Astrocyte of the spinal cord (primary cell): ENCODE measurements at places on chromosomes 13 and 19.

DNA sequence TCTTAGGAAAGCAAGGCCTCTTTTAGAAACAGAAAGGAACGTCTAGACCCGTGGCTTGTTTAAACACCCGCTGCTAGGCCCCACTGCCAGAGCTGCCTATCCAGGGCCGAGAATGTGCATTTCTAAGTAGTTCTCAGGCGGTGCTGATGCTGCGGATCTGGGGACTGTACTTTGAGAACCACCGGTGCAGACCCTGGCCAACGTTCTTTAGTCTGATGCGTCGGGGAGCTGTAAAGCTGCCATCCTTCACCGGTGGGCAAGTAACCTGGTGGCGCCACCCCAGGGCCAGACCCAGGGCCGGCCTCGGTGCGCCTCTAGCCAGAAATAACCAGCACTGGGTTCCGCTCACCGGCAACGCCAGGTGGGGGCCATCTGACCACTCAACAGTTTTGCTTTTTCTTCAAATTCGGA is 47.1 kb downstream of the TGDS start:
- DNase-seq = peak; percentile 47

DNA sequence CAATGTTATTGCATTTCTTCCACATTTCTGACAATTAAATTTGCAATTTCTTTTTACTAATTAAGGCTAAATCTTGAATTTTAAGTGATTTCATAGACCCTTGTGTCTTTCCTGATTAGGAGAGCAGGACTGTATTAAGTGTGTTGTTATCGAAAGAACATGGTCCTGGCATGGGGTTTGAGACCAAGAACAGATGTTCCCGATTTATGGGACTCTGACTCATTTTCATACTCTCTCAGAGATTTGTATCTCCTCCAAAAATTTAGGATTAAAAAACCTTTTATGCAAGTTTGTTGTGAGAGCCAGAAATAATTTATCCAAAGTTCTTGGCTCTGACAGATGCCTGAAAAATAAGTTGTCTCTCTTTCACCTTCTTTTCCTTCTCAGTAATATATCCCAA is 589.3 kb upstream of the ARGLU1 start:
- DNase-seq = no peak

DNA sequence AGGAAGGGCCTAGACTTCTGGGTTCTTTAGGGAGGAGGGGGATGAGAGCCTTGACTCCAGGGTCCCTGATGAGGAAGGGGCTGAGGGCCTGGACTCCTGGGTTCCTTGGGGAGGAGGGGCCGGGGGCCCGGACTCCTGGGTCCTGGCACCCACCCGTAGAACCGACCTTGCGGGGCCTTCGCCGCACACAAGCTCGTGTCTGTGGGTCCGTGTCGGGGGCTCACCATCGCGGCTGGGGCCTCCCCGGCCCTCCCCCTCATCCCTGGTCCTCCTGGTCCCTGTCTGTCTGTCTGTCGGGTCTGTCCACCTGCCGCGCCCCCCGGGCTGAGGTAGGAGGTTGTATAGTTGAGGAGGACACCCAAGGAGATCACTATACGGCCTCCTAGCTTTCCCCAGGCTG is 662 bp upstream of the SPACA6 start:
- no peak for DNase-seq

DNA sequence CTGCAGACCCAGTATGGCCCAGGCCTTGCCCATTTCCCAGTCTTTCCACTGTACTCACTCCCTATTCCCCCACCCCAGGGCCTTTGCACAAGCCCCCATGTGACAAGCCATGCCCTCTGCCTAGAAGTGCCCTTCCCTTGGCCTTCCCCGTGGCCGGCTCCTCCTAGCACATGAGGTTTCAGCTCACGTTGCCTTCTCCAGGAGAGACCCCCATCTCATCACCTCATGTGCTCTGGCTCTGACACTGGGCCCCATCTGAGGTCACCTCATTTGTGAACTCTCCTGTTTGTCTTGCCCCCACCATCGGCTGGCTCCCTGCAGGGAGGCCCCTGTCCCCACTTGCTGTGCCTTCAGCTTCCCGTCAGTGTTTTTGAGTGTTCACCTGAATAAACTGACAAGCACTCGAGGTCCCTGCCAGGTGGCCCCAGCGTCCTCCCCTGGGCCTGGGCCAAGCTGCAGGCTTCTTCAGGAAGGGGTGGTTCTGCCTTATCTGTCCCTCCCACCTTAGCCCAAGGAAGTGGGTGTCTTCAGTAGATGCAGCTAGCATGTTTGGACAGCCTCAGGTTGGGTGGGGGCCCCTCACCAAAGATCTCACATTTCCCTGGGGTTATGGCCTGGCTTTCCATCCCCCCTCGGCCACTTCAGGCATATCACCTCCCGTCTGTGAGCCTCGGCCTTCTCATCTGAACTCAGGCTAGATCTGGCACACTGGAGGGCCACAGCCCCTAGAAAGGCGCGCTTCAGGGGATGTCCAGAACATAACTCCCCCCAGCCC is 3.8 kb upstream of the SLC25A42 start:
- DNase-seq = no peak

- DNase-seq = peak; percentile 35
These were observed 352.4 kb downstream of the KLF5 start for GRCh38 chr13:73411067-73411809.
